ENCODE measurements at places on chromosomes 16 and 17. TPM values are rescaled to one million over a fixed set of nuclear protein-coding genes. Genes with fewer than 3 reads are reported as not detected.

The KRTAP4-9 gene
- not detected for total RNA-seq

The LRRC37A3 gene
- total RNA-seq, result 12.2 TPM

The GPR179 gene
- total RNA-seq, result under 0.01 TPM

The CD300E gene
- total RNA-seq, result not detected

The KRTAP2-2 gene
- not detected for total RNA-seq

The NPIPB6 gene
- not detected for total RNA-seq

The CHST6 gene
- under 0.01 TPM for total RNA-seq

The IGSF6 gene
- total RNA-seq, result not detected

The NCBP3 gene
- total RNA-seq, result 26.3 TPM

The PARN gene
- 35.4 TPM for total RNA-seq

The ALOX15 gene
- total RNA-seq, result not detected

The DLG4 gene
- total RNA-seq, result 10.6 TPM

The HES7 gene
- not detected for total RNA-seq

The OR1A1 gene
- total RNA-seq, result not detected

The MYH3 gene
- total RNA-seq, result 0.43 TPM

The UBB gene
- 1,346 TPM for total RNA-seq

The ITGA2B gene
- total RNA-seq, result under 0.01 TPM

All from fibroblast of villous mesenchyme (primary cell).